Right atrium auricular region (tissue), 2 donors: ENCODE measurements at places on chromosomes 5 and 9. TPM values are rescaled to one million over a fixed set of nuclear protein-coding genes. Genes with fewer than 3 reads are reported as not detected.

SH3GL2 gene
- 0.28 TPM for total RNA-seq

SLC6A19 gene
- not detected for total RNA-seq

ANKRD20A1 gene
- 2.6 TPM for total RNA-seq

SVEP1 gene
- total RNA-seq: 12.7 TPM

OR1Q1 gene
- not detected for total RNA-seq

ACOT12 gene
- not detected for total RNA-seq

GRXCR2 gene
- total RNA-seq: 0.24 TPM

GAS1 gene
- total RNA-seq: 78.6 TPM

MEGF10 gene
- total RNA-seq: 0.71 TPM

TAF11L5 gene
- total RNA-seq: not detected

OCLN gene
- total RNA-seq: 3.2 TPM

TNFSF15 gene
- not detected for total RNA-seq

XRCC4 gene
- total RNA-seq: 6.4 TPM

DNA sequence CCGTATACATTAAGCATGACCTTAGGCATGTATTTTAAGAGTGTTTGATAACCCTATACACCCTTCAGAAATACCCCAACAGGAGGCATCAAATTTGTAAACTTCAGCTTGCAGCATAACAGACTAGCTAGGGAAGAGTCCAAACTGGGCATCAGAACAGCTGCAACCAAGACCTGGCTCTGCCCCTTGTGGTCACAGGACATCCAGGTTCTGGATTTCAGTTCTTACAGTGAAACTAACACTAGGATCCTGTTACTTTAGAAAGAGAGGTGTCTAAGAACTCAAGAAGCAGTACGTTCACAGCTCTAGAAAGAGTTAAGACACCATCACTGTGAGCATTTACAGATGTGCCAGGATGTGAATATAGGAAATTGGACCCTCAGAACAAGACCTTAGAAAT, 229.8 kb downstream of the BNC2 start:
- H3K4me1 ChIP-seq: no peaks in the 10 kb centered on the region
- no peaks in the 10 kb centered on the region for H3K27me3 ChIP-seq
- DNase-seq: no peak
- no peak overlapping the region for H3K4me3 ChIP-seq
- H3K36me3 ChIP-seq: no peaks in the 10 kb centered on the region

DNA sequence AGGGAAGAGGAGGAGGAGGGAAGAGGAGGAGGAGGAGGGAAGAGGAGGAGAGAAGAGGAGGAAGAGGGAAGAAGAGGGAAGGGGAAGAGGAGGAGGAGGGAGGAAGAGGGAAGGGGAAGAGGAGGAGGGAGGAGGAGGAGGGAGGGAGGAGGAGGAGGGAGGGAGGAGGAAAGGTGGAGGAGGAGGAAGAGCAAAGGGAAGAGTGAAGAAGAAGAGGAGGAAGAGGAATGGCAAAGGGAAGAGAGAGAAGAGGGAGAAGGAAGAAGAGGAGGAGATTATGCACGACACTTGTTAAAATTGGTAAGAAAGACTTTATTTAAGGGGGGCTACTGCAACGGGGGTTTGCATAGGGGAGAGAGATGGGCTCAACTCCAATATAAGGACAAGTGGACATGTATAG, 221.2 kb downstream of the SLIT3 start:
- H3K4me1 ChIP-seq: no peaks in the 10 kb centered on the region
- no peaks in the 10 kb centered on the region for H3K27me3 ChIP-seq
- H3K4me3 ChIP-seq: no peak overlapping the region
- H3K36me3 ChIP-seq: no peaks in the 10 kb centered on the region

DNA sequence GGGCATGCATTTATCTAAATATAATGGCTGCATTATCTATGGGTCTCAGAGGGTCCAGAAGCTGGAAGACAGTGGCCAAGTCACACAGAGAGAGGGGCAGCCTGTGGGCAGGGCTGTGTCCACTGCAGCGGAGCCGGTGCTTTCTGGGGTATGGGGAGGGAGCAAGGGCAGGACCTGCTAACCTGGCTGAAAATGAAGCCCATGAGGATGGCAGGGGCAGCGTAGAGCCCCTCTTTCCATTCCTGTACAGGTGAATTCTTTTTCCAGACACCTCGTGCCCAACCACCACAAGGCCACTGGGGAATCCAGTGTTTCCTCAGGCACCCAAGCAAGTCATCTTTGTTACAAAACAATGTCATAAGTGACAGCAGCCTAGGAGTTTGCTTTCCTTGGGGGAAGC, 305.9 kb upstream of the IRX4 start:
- H3K4me1 ChIP-seq: no peaks in the 10 kb centered on the region
- H3K36me3 ChIP-seq: no peaks in the 10 kb centered on the region
- no peaks in the 10 kb centered on the region for H3K27me3 ChIP-seq

DNA sequence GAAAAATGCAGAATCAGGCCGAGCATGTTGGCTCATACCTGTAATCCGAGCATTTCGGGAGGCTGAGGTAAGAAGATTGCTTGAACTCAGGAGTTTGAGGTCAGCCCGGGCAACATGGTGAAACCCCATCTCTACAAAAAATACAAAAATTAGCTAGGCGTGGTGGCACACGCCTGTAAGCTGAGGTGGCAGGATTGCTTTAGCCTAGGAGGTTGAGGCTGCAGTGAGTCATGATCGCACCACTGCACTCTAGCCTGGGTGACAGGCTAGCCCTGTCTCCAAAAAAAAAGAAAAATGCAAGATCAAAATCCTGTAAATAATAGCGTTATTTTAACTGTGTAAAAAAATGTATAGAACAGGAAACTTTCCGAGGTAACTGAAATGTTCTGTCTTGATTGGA, 39.4 kb downstream of the RNF44 start:
- no peaks in the 10 kb centered on the region for H3K27me3 ChIP-seq
- H3K36me3 ChIP-seq: peaks cover 94% of the 10 kb centered on the region
- H3K27ac ChIP-seq: no peak overlapping the region

DNA sequence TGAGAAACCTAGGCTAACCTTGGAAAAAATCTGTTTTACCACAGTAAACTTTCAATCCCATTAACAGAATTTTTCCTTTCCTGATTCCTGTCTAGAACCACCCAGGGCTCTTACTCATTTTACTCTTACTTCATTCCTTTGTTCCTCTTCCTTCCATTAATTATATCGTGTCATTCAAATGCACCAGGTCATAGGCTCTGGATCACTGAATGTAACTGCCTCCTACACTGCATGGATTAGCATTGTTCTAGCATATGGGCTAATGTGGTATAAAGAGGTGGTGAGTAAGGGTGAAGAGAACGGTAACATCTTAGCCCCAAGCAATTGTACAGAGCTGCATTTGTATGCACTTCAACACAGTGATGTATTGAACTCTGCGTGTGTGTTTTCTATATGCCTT, 49.5 kb upstream of the SPINK5 start:
- no peaks in the 10 kb centered on the region for H3K4me1 ChIP-seq
- H3K27ac ChIP-seq: no peak overlapping the region
- no peaks in the 10 kb centered on the region for H3K27me3 ChIP-seq
- no peak overlapping the region for H3K4me3 ChIP-seq
- DNase-seq: no peak

DNA sequence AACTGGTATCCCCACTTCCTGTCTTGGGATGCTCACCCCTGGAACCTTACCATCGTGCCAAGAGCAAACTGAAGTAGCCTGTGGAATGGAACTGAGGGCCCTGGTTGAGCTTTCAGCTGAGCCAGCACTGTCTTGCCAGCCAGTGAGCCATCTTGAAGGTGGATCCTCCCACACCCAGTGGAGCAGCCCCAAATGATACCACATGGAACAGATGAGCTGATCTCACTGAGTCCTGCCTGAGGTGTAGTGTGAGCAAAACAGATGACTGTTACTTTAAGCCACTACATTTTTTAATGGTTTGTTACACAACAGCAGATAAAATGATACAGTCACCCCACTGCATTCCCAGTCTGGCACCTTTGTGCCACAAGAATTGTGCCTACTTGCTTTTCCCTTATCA, 2.2 kb upstream of the PCYOX1L start:
- no peak for DNase-seq
- peaks cover 12% of the 10 kb centered on the region for H3K4me1 ChIP-seq
- H3K27me3 ChIP-seq: no peaks in the 10 kb centered on the region
- no peak overlapping the region for H3K27ac ChIP-seq
- H3K36me3 ChIP-seq: peaks cover 22% of the 10 kb centered on the region

GRCh38 chr9:86763791-86764190, 183.5 kb downstream of the GAS1 start:
- DNase-seq: no peak
- H3K36me3 ChIP-seq: no peaks in the 10 kb centered on the region
- H3K4me3 ChIP-seq: no peak overlapping the region
- H3K27ac ChIP-seq: no peak overlapping the region
- no peaks in the 10 kb centered on the region for H3K4me1 ChIP-seq

- H3K27ac ChIP-seq: no peak overlapping the region
- no peak for DNase-seq
- H3K4me3 ChIP-seq: no peak overlapping the region
- no peaks in the 10 kb centered on the region for H3K4me1 ChIP-seq
These were observed 92.2 kb upstream of the CDH9 start for GRCh38 chr5:27130587-27130986.

- no peaks in the 10 kb centered on the region for H3K27me3 ChIP-seq
- no peaks in the 10 kb centered on the region for H3K4me1 ChIP-seq
- no peak for DNase-seq
- no peak overlapping the region for H3K4me3 ChIP-seq
- no peak overlapping the region for H3K27ac ChIP-seq
These were observed 109.2 kb upstream of the SHB start for GRCh38 chr9:38178237-38178636.

DNA sequence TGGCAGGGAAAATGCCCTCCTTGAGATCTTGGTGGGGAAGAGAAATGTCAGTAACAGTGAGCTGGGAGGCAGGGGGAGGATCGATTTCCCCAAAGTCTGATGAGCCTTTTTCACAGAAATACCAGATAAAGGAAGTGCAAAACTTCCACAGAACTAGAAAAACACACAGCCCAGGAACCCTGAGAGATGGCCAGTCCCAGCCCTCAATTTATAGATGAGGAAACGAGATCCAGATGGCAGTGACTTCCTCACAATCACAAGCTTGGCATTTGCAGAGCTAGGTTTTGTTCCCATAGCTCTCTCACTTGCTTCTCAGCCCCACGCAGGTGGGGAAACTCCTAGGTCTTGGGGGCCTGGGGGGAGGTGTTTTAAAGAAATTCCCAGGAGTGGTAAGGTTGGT, 3.8 kb upstream of the GGTA1 start:
- H3K27ac ChIP-seq: no peak overlapping the region
- DNase-seq: no peak
- H3K4me1 ChIP-seq: no peaks in the 10 kb centered on the region
- no peaks in the 10 kb centered on the region for H3K36me3 ChIP-seq
- H3K4me3 ChIP-seq: no peak overlapping the region
- H3K27me3 ChIP-seq: no peaks in the 10 kb centered on the region

DNA sequence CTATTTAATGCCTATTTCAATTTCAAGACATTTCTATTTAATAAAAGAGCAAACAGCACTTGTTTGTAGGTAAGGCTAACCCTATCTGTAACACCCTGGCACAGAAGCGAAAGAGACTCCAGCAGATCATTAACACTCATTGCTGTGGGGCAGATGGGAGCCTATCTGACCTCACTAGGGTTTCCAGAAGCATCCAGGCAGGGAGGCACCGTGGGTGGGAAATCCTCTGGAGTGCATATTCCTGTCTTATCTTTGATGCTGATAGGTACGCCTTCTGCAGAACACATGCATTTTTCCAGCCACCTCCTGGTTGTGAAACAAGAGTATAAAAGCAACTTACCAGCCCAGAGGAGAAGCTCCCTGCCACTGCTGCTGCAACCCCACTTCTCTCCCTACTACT, 233.7 kb downstream of the GLIS3 start:
- H3K27me3 ChIP-seq: no peaks in the 10 kb centered on the region
- H3K27ac ChIP-seq: no peak overlapping the region
- no peak for DNase-seq
- H3K36me3 ChIP-seq: no peaks in the 10 kb centered on the region

GRCh38 chr5:6424110-6424659, 24.5 kb upstream of the UBE2QL1 start:
- no peak for DNase-seq
- no peak overlapping the region for H3K27ac ChIP-seq
- H3K4me3 ChIP-seq: no peak overlapping the region
- no peaks in the 10 kb centered on the region for H3K27me3 ChIP-seq
- no peaks in the 10 kb centered on the region for H3K4me1 ChIP-seq

DNA sequence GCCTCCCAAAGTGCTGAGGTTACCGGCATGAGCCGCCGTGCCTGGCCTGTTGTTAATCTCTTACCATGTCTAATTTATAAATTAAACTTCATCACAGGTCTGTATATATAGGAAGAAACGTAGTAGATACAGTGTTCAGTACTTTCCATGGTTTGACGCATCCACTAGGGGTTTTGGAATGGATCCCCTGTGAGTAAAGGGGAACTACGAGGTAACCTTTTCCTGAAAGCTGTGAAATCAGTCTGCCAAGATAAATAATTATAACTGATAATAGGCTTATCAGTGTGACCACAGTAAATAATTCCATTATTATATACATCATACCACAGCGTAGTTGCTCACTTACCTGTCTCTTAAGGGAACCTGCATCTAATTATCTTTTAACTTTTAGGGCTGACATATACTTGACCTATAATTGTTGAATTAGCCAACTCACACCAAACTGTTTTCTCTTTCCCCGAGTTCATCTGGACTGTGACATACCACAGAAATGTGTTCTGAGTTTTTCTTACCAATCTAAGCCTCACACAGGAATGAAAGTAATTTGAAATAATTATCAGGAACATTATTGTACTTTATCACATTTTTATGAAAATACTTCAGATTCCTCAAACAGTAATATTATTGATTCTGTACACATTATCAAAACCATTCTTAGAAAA, 42.9 kb downstream of the DAPK1 start:
- no peaks in the 10 kb centered on the region for H3K4me1 ChIP-seq
- H3K27me3 ChIP-seq: no peaks in the 10 kb centered on the region
- no peaks in the 10 kb centered on the region for H3K36me3 ChIP-seq
- no peak overlapping the region for H3K27ac ChIP-seq
- no peak overlapping the region for H3K4me3 ChIP-seq
